ENCODE measurements at places on chromosomes 11 and 22.

DNA sequence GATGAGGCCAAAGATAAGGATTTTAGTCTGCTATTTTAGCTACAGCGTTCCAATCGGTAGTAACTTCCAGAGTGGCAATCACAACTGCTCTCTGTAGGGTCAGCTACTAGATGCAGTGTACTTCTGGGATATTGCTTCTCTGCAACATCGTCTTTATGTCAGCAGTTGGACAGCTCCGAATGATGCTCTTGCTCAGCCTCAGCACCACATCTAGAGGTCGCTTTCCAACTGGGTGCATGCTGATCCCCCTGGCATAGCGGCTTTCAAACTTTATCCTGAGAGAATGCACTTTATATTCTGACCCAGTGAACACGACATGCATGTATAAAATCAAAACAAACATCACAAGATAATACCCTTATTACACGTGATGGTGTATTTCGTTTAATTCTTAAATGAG lies 219.6 kb downstream of the C11orf87 start:
- DNase-seq, result no peak

- DNase-seq, result no peak
Measured at GRCh38 chr11:42003801-42004200, 544.3 kb upstream of the LRRC4C start.

DNA sequence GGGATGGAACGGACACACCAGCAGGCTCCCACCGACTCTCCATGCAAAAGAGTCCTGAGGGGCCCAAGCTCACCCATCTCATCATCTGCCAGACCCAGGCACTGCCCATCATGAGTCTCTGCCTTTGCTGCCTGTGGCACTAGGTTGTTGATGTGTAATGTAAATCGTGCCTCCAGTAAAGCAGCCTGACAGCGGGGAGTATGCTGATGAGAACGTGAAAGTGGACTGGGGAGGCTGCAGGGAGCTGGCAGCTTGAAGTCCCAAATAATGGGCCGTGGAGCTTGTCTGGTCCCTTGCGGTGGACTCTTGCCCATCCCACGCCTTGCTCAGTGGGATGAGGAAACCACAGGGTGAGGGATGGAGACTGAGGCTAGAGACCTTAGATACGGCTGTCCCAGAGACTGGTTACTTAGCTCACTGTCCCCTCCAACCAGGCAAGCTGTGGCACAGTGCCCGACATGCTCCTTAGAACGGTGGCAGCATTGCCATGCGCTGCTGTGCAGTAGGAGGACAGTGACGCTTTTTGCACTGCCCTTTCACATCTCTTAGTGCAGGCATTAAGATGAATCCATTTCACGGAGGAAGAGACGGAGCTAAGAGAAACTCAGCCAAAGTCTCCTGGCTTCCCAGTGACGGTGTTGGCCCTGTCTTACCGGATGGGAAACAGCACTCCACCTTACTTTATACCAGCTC lies 39.6 kb upstream of the PLET1 start:
- DNase-seq, result no peak

DNA sequence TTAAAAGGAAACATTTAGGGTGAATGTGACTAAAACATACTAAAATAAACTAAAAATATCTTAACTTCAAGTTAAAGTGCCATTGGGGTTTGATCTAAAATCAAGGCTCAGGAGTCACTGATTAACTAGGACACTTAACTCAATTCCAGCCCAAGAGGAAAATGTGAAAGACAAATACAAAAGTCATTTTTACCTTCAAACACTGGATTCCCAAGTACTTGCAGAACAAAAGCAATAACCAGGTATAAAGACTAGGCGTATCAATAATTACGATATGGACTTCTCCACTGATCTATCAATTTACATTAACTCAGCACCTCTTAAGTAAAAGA lies 15.6 kb downstream of the ALKBH8 start:
- DNase-seq, result no peak

- DNase-seq, result no peak
Measured at GRCh38 chr11:33329705-33330329, 72.6 kb downstream of the HIPK3 start.

DNA sequence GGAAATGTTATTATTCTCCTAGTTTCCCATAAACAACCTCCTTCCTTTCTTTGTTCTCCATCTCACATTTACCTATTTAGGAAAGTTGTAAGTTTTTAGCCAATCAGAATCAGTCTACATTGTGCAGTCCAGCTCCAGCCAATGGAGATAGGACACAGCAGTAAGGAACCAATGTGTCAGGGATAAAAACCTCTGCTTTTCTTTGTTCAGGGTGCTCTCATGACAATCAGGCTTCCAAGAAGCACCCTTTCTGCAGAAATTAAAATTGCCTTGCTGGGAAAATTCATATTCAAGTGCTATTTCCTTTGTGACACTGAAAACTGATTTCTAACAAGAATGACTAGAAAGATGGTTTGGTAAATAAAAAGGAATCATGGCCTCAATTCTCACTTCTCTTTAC lies 14.6 kb downstream of the SCGB2A1 start:
- DNase-seq, result no peak

GRCh38 chr11:724049-724777 lies 18.2 kb downstream of the EPS8L2 start:
- no peak for DNase-seq

GRCh38 chr22:41405588-41405987 lies 23.8 kb downstream of the TEF start:
- DNase-seq, result no peak

DNA sequence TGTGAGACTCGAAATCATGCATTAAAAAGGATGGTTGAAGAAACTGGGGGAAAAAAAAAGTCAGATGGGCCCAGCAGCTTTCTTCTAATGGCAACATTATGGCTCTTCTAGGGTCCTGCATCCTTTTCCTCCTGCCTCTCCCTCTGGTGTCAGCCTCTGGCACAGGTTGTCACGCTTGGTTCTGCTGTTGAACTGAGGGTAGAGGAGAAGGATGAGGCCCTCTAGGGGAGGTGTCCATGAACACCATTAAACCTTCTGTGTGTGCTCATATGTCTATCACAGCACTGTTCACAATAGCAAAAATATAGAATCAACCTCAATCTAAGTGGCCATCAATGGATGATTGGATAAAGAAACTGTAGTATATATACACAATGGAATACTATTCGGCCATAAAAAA lies 36.0 kb downstream of the BUD13 start:
- no peak for DNase-seq

GRCh38 chr11:2261436-2262230 lies 8.8 kb downstream of the ASCL2 start:
- no peak for DNase-seq

DNA sequence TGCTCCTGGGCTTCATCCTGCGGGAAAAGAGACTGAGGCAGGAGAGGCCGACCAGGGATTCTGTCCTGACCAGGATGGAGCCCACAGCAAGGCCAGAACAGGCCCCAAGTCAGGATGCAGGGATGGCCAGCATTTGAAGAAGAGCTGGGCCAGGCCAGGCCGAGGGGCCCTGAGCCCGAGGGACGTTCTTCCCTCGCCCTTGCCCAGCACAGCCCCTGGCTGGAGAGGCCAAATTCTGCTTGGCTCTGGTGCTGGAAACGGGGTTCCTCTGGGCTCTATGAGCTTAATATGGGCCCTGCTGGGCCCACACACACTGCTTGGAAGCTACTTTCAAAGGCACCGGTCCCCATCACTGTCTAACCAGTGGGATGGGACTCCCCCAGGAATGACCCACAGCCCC lies 7.6 kb downstream of the APOBEC3G start:
- no peak for DNase-seq

DNA sequence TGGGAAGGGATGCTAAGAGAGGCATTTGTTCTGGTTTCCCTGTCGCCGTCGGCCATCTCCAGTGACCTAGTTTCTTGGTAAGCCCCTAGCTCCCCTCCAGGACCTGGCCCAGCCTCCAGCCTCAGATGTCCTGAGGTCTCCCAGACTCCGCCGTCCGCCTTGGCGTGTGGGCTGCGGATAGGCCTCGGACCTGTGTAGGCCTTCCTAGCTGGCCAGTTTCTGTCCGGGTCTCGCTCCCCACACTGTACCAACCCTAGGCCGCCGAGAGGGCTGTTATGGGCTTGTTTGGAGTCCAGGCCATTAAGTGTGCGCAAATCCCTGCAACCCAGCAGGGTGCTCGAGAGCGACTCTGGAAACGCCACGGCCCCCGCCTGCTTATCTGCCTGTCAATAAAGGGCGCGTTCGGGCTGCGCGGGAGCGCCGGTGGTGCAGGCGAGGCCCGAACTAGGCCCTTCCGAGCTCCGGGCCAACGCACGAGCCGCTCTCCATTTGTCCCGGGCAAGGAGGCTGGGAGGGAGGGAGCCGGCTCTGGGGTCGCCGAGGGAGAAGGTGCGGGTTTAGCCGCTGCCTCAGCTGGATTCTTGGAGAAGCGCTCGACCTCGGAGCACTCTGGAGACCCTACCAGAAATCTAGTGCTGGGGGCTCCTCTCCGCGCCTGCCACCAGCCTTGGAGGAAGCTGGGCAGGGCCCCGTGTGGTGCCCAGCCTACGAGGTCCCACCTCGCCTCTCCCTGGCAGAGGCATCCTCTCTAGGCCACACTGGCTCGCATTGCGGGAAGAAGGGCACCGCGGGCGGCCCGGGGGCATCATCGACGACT lies 8.7 kb upstream of the PAX6 start:
- no peak for DNase-seq

- DNase-seq, result no peak
Measured at GRCh38 chr11:32003335-32003734, 87.5 kb upstream of the RCN1 start.

- DNase-seq, result no peak
Measured at GRCh38 chr22:44049486-44050231, 25.6 kb downstream of the PARVB start.

- no peak for DNase-seq
Measured at GRCh38 chr22:19912271-19912999, 29.1 kb upstream of the COMT start.

GRCh38 chr22:38490915-38491314 lies 15.2 kb downstream of the DDX17 start:
- DNase-seq, result no peak

- no peak for DNase-seq
Measured at GRCh38 chr22:31449506-31449905, 40.1 kb downstream of the EIF4ENIF1 start.

GRCh38 chr11:72732329-72732728 lies 19.9 kb downstream of the ARAP1 start:
- DNase-seq, result no peak

DNA sequence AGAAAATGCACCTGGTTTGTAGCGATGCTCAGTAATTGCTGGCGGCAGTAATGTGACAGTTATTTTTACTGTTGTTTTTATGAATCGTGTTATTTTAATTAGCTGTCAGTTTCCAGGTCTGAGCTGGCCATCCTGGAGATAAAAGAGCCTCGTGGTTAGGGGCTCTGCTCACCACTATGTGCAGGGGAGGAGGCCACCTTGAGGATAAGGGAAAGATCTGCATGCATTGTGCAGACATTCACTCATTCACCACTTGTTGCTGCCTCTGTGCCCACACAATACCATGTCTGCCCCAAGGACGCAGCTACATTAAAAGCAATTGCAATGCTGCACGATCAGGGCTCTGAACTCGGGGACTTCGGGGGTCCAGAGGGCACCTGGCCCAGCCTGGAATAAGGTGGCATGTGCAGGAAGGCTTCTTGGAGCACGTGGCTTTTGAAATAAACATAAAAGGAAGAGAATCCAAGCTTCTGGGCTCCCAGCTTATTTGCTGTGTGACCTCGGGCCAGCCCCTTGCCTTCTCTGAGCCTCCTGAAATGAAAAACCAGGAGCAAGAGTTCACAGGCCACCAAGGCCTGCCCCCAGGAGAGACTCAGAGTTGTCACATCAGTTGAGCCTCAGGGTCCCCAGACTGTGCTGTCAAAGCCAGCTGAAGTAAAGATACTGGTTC lies 44.7 kb upstream of the SHISAL1 start:
- DNase-seq, result no peak

GRCh38 chr11:108203075-108203474 lies 19.4 kb downstream of the NPAT start:
- no peak for DNase-seq

- DNase-seq, result no peak
Measured at GRCh38 chr11:76280151-76280881, 74.0 kb upstream of the WNT11 start.

DNA sequence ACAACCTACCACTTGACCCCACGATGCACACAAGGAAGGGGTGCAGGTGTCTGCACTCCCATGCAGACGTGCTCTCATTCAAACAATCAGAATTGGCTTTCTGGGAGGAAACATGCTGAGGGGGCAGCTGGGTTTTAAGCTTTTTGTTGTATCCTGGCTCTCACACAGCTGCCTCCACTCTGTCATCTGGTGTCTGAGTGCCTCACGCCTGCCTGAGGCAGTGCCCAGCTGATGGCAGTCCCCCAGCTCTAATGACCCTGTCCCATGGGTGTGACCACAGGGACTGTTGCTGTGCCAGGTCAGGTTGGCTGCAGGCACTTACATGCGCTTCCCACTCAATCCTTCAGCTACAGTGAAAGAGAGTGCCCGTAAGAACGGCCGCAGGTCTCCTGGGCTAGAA lies 53.7 kb downstream of the ARFGAP3 start:
- DNase-seq, result no peak

- DNase-seq, result no peak
Measured at GRCh38 chr11:44443836-44444769, 121.4 kb upstream of the CD82 start.

Data from BJ (cell line).